SW480 (cell line): ENCODE measurements at places on chromosomes 4 and X.

DNA sequence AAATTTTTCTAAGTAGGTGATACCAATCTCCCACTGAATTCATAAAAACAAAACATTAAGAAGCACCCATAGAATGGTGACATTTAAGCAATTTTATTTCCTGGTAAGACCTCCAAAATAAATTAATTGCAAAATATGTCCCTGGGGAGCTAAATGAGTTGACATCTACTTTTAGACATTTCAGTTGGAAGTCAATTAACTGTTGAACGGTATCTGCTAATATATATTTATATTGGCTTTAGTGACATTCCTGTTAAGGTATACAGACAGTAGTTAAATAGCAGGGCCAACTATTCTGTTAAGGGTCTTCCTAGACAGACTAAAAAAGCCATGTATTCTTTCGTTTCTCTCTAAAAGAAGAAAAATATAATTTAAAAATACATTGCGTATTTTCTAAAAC lies at the start of gene PRR27:
PRR27 (plus strand) TSS at position 301 of the 400 bp plus-strand sequence. CDS start 139 bp downstream, outside the sequence.
- DNase-seq: no peak

DNA sequence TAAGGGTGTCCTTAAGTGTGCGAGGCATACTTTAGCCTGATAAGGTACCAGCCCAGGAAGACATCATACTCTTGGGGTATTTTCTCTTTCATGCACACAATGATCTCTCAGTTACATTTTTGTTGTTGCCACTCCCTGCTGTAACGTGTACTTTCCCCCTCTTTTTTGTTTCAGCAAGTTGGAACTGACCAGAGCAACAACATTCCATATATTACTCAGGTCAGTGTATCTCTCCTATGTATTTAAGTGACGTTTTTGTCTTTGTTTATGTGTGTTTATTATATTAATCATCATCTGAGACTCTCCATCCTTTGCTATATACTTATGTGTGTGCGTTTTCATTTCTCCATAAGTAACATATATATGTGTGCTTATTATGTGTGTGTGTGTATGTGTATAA lies 71.3 kb upstream of the VBP1 start:
- DNase-seq: no peak

- peak; percentile 89 for DNase-seq
Observed at GRCh38 chrX:44012484-44013096, 39.4 kb upstream of the NDP start.

DNA sequence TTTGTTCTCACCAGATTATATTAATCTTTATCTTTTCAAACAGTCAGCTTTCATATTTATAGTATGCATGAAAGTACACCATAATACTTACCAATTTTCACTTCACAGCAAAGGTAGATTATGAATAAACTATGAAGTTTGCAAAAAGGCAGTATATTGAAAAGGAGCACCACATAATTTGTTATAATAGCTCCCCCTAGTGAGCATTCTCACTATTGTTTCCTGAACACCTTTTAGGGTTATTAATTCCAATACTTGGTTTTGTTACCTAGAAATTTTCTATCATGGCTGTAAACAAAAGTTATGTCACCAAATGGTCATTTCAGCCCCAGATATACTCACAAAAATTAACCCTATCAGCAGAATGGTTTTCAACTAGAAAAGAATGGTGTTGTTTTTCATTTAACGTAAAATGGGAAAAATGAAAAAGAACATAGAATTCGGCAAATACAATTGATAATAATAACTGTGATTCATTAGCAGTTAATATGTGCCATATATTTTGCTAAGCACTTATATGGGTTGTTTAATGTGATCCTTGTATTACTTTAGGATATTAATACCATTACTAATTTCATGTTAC lies 30.2 kb upstream of the NKX6-1 start:
- DNase-seq: peak; percentile 15

GRCh38 chrX:154795016-154795415 lies 10.3 kb downstream of the MPP1 start:
- DNase-seq: no peak

- DNase-seq: peak; percentile 57
Observed at GRCh38 chr4:961351-962230, 11.8 kb downstream of the DGKQ start.

DNA sequence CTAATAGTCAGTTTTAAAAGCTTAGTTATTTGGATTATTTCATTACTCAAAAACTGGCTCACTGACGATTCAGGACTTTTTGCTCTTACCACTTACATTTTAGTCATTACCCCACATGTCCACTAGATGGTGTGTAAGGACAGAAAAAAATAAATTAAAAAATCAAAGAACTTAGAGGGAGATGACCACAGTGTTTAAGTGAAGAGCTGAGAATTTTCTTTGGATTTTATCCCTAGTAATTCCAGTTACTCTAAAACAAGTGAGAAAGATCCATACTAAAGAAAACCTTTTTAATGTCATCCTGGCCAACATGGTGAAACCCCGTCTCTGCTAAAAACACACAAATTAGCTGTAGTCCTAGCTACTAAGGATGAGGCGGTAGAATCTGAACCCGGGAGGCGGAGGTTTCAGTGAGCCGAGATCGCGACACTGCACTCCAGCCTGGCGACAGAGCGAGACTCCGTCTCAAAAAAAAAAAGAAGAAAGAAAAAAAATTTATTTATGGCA lies 26.4 kb upstream of the TMPRSS11B start:
- peak; percentile 43 for DNase-seq

- DNase-seq: peak; percentile 11
Observed at GRCh38 chr4:70721747-70722146, at the start of gene RUFY3. TSS of gene RUFY3 (plus strand) at chr4:70721964. CDS start at chr4:70722574, 610 bp downstream.

GRCh38 chr4:153261914-153262313 lies 57.7 kb downstream of the TRIM2 start:
- no peak for DNase-seq

GRCh38 chr4:145743641-145744040 lies 63.7 kb downstream of the C4orf51 start:
- no peak for DNase-seq

DNA sequence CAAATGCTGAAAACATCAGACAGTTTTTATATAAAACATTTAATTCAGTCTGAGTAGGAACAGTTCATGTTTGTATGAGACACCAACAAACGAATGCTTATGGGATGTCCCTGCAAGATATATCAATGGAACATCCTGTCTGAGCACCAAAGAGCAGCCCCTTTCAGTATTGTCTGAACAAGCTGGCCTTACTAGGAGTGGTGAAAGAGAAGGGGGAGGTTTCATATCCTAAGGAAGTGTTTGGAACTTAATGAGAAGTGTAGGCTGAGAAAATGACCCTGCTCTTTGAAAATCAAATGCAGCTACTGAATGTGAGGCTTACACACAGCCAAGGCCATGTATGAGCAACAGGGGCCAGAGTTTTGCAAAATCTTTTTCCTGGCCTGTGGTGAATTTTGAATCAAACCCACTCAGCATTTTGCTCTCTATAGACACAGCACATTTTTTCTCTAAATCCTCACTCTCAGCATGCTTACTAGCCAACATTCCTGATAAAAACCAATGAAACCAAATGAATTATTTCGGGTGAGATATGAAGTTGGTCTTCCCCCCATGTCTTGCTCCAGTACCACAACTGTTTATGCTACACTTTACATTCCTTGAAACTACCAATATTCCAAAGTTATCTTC lies 119.4 kb downstream of the LUZP4 start:
- DNase-seq: no peak

GRCh38 chr4:85913931-85914694 lies 439.2 kb downstream of the ARHGAP24 start:
- DNase-seq: no peak

DNA sequence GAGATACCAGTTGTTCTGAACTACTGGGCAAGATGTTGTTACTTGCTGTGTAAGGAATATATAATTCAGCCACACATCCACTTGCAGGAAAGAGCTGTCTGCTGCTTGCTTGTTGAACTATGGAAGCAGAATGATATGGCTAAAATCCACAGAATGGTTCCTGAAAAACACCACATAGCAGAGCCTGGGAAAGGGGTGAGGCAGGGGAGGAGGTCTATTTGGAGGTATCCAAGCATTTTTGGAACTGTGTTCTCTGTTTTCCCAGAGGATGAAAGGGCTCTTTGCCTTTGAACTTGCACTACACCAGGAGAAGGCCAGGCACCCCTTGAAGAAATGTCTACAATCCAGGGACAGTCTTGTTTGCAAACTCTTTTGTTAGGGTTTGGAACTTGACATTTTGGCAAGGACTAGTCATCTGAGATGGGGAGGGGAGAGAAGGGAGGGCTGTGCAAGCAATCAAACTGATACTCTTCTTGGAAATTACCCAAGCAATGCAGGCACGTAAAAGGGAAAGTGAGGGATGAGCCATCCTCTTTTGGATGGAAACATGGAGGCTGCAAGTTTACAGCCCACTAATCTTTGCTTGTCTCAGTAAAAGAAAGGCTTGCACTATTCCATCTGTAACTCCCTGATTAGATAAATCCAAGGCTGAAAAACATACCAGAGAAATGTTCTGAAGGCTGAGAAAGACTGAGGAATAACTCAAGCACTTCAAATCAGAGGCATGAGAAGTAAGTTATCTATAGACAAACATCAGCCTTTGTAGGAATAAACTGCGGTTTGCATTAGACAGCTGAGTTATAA lies 141.0 kb downstream of the TSPAN5 start:
- no peak for DNase-seq

DNA sequence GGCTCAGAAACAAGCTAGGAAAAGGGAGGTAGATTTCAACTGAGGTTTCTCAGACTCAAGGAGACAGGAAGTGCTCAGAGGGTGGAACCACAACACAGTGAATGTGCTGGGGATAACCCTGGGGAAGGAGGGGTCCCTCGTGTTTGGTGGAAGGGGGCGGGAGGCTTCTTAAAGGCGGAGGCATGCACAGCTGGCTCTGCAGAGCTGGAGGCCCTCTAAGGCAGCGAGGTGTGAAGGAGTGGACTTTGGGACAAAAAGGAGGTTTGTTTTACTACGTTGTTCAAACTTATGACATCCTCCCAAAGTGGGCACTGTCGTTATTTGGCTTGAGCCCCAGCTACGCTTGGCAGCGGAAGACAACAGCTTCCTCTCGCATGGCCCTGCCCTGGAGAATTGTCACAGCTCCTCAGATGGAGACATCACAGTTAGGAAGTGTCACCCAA lies 21.7 kb upstream of the MTM1 start:
- DNase-seq: no peak

- DNase-seq: no peak
Observed at GRCh38 chr4:83083925-83084475, 30.5 kb downstream of the PLAC8 start.

- DNase-seq: no peak
Observed at GRCh38 chr4:122481766-122482405, 25.4 kb upstream of the IL2 start.

- DNase-seq: no peak
Observed at GRCh38 chrX:153866302-153867019, 19.5 kb downstream of the L1CAM start.

DNA sequence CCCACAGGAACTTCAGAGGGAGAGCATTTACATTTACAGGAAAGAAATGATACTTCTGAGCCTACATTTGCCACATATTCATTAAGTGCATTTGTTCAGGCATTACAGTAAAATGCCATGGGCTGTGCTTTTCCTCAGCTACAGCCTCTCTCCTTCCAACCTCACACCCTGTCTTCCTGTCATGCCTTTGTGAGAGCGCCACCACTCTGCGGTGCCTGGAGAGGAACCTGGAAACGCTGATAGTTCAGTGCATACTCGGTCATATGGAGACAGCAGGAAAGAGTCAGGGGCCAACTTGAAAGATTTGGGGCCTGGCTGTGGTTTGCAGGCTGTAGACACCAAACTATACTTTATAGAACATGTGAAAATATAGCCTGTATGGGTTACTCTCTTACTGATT lies 40.5 kb downstream of the NFKB1 start:
- no peak for DNase-seq

DNA sequence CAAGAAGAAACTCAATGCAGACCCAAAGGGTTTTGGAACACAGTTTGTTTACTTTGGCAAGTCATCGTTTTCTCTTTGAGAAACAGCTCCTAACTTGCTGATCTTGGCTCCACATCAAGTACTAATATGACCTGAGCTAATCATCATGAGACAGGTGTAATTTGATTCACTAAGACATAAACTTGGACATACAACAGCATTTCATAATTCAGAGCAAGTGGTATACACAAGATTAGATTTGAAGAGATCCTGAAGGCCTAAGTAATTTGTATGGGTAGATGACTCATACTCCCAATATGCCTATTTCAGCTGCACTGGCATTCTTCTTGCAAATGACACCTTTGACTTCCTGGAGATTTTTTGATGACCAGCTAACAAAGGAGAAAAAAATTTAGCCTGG lies 1521.7 kb downstream of the RPA4 start:
- no peak for DNase-seq

- no peak for DNase-seq
Observed at GRCh38 chr4:124435274-124435950, 277.1 kb downstream of the ANKRD50 start.

- no peak for DNase-seq
Observed at GRCh38 chr4:55435141-55435841, 39.5 kb downstream of the TMEM165 start.

GRCh38 chrX:21747558-21747957 lies 10.4 kb downstream of the SMPX start:
- no peak for DNase-seq

DNA sequence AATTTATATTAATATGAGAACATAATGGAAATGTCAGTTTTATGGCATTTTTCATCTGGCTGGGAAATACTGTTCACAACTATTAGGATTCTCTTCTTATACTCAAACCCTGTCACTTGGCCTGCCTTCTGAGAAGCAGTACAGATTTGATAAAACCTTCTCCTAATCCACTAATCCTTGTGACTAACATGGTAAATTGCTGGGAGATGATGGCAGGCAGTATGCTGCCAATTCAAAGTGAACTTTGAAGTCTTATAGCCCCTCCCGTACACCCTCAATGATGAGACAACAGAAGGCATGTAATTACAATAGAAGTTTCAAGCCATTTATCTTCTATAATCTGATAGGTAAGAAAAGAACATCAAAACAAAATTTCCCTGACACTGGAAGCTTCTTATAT lies 36.9 kb downstream of the PAQR3 start:
- DNase-seq: no peak

- DNase-seq: no peak
Observed at GRCh38 chr4:141246243-141246642, 25.5 kb downstream of the ZNF330 start.

- no peak for DNase-seq
Observed at GRCh38 chr4:3037957-3038461, 36.3 kb downstream of the HTT-AS start.

GRCh38 chr4:76198411-76199237 lies 15.0 kb downstream of the SCARB2 start:
- peak; percentile 58 for DNase-seq

GRCh38 chr4:125780164-125780563 lies 465.4 kb downstream of the FAT4 start:
- DNase-seq: no peak

GRCh38 chrX:107324493-107325310 lies 118.3 kb downstream of the DNAAF6 start:
- peak; percentile 14 for DNase-seq

DNA sequence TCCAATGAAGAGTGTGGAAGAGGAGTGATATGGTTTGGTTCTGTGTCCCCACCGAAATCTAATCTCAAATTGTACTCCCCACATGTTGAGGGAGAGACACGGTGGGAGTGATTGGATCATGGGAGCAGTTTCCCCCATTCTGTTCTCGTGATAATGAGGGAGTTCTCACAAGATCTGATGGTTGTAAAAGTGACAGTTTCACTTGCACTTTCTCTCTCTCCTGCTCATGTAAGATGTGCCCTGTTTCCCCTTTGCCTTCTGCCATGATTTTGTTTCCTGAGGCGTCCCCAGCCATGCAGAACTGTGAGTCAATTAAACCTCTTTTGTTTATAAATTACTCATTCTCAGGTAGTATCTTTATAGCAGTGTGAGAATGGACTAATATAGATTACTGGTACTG lies 39.6 kb downstream of the FAM47C start:
- DNase-seq: no peak

- DNase-seq: no peak
Observed at GRCh38 chr4:99356992-99357391, 4.4 kb upstream of the ADH1C start.
